ENCODE measurements at places on chromosomes 2 and 18.

GRCh38 chr2:3466966-3467365 lies 52.4 kb downstream of the ADI1 start:
- DNase-seq, result no peak

- no peak for DNase-seq
Measured at GRCh38 chr18:24263050-24263449, 124.2 kb downstream of the CABYR start.

DNA sequence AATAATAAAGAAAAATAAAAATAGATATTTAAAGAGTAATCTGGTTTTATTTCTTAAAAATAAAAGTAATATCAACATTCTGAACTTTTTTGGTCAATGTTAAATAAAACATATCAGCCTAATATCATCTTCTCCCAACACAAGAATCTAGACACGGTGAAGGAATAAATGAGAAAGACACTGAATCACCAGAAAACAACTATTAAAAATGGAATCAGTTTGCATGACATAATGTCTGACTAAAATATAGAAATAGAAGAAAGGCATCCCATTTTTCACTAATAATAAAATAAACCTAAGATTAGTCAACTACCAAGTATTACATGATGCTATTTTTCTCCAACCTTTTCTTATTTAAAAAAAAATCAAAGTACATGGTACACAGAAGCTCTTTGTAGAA lies 30.8 kb upstream of the TNFAIP6 start:
- no peak for DNase-seq

DNA sequence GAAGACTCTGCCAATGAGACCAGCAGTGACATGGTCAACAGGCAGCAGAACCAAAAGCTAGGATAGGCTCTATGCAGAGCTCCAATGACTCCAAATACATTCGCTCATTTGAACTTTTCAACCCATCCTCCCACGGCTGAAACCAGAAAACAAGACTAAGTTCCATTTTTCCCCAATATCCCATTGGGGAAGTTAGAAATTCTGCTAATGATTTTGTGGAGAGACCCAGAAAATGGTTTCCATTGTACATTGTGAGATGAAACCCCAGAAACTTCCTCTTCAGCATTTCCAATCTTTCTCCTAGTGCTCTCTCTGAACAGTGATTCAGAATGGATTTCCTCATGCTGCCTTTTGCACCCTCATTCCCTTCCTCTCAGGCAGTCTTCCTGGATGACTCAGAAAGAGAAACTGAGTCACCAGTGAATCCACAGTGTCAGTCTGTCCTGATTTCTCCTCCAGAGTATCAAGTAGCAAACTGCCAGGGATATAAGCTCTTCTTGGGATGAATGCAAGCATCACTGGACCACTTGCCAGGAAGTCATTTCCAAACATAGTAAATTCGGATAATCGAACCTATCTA lies 467.7 kb upstream of the ID2 start:
- DNase-seq, result no peak

DNA sequence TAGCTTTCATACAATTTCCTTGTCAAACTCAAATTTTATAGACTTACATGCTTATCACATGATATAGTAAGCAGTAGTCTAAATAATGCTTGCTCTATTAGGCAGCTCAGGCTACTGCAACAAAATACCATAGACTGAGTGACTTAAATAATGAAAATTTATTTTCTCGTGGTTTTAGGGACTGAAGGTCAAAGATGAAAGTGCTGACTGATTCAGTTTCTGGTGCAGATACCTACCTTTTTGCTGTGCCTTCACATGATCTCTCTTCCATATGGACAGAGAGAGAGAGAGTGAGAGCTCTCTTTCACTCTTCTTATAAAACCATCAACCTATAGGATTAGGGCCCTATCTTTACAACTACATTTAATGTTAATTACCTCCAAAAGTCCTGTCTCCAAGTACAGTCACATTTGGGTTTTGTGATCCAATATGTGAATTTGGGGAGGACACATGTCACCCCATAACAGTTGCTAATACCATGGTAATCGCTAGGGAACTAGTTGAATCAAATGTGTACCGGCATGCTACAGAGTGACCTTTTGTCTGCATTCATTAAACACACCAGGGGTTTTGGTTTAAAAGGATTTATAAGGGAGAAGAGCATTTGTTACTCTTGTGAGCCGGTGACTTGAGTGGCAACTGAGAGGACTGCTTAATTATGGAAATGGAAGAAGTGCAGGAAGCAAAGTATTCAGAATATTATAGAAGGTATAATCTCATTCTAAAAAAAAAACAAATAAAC lies 723.4 kb upstream of the LRRTM4 start:
- DNase-seq, result no peak

Measured in CD4-positive, alpha-beta T cell treated with Interleukin-4 for 4 hours (primary cell).